GM12865 (cell line): ENCODE measurements at places on chromosomes 5 and 9.
A peak's percentile ranks its signal among the peaks of the same experiment; 100 is the strongest.

- DNase-seq = peak; percentile 9
Observed at GRCh38 chr9:138053321-138053868, 175.8 kb downstream of the CACNA1B start.

DNA sequence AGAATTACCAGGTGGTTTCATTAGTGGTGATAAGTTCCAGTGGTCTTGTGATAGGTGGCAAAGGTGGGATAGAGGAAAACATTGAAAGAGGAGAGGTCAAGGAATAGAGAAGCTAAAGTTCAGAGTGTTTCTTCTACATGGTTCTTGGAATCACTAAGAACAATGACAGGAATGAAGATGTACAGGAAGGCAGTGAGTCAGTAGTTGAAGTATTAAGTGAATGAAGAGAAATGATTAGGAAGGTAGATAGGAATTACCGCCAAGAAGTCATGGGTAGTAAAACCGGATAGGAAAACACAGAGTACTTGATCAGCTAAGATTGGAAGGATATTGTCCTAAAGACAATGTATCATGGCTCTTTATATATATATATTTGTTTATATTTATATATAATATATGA lies 37.9 kb upstream of the RASA1 start:
- DNase-seq = no peak

GRCh38 chr9:17627641-17628040 lies 48.8 kb downstream of the SH3GL2 start:
- no peak for DNase-seq

DNA sequence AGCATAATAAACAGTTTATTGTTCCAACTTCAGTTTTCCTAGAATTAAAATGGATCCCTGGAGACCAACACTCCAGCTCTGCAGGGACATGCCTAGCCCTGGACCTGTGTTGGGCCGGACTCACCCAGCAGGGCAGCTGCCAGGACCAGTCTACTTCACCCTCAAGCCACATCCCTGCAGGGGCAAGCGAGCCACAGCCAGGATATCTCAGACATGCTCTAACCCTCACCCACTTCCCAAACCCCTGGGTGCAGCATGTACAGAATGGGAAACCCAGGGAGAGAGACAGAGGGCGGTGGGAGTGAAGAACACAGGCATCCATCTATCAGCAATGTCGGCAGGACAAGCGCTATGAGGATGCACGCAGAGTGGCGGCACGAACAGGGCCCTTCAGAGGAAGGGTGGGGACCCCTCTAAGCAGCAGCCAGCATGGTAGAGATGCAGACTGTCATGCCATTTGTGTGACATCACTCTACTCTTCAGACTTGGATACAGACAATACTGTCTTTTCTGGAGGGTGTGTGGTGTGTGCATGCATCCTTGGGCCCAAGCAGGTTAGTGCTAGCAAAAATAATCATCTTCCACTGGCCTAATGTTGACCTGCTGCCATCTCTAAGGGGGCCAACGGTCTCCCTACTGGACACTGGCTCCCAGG lies 83.1 kb downstream of the SEMA4D start:
- no peak for DNase-seq

GRCh38 chr5:91430949-91431348 lies 47.8 kb upstream of the ARRDC3 start:
- no peak for DNase-seq

DNA sequence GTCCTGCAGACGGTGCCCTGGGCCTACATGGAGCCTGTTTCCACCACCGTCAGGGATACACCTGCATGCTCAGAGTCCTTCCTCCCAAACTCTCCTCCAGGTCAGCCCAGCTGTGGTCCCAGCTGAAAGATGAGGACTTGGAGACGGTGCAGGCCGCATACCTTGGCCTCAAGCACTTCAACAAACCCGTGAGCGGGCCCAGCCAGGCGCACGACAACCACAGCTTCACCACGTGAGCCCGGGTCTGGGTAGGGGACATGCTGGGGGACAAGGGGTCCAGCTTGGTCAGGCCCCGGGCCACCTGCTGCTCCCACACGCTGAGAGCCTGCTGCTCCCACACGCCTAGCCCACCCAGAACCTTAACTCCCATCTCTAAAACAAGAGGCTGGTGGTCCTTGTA lies 16.6 kb upstream of the CARD19 start:
- no peak for DNase-seq

- no peak for DNase-seq
Observed at GRCh38 chr9:84850830-84851392, 181.4 kb downstream of the NTRK2 start.

DNA sequence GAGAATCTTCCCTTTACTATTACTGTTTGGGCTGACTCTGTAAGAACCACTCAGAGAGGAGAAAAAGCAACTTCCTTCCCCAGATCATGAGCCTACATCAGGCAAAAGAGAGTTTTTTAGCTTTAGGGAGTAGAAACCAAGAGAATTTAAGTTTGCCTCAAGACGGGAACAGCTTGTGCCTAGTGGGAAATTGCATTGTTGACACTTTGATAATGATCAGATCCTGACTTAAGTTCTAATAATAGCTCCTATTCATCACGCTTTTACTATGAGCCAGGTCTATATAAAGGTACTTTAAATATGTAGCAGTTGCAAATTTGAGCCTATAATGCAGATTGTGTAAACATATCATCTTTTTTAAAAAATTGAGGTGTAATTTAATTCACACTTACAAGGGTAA lies 298.2 kb downstream of the MAN2A1 start:
- DNase-seq = no peak

- DNase-seq = no peak
Observed at GRCh38 chr5:15249152-15249551, 250.8 kb upstream of the FBXL7 start.

DNA sequence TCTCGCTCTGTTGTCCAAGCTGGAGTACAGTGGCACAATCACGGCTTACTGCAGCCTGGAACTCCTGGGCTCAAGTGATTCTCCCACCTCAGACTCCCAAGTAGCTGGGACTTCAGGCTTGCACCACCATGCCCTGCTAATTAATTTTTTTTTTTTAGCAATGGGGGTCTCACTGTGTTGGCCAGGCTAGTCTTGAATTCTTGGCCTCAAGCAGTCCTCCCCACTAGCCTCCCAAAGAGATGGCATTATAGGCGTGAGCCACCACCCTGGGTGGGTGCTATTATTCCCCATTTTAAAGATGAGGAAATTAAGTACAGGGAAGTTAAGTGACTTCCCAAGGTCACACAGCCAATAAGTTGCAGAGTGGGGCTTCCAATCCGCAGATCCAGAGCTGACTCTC lies 1.7 kb downstream of the NNT start:
- no peak for DNase-seq

GRCh38 chr9:73565026-73565425 lies 413.4 kb downstream of the ANXA1 start:
- no peak for DNase-seq

DNA sequence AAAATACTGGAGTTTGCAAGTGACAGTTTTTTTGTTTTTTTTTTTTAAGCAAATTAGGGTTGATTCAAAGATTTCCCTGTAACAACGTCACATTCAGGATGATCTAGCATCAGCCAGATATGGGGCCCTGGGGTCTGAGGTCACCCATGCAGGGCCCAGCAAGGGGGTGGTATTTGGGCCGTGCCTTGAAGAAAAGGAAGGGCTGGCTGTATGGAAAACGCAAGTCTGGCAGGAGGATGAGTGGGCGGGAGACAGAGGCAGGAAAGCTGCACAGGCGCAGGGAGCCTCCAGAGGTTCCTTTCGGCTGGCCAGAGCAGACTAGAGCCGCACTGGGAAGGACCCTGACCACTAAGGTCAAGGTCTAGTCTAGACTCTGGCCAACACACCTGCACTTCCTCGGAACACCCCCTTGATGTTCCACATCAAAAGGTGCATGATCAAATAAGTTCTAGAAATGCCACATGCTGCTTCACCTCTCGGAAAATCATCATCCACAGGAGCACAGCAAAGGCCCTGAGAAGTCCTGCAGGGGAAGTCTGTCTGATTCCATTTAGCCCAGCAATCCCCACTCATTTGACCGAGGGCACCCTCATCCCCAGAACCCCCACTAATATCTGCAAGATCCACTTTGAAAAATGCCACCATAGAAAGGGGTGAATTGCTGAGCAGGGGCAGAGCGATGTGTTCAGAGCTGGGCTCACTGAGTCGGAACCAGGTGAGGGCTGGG lies 21.1 kb upstream of the CPLX2 start:
- DNase-seq = no peak

GRCh38 chr9:38626006-38626405 lies 5.6 kb upstream of the ANKRD18A start:
- no peak for DNase-seq

GRCh38 chr9:135732569-135733257 lies 30.7 kb downstream of the KCNT1 start:
- no peak for DNase-seq

- DNase-seq = no peak
Observed at GRCh38 chr5:110361471-110361870, 365.0 kb downstream of the TMEM232 start.

GRCh38 chr9:99340281-99340680 lies 118.2 kb downstream of the SEC61B start:
- DNase-seq = no peak

GRCh38 chr5:149740866-149741459 lies 10.9 kb downstream of the PPARGC1B start:
- DNase-seq = no peak
